ENCODE measurements at places on chromosomes 6 and 20.
A peak's percentile ranks its signal among the peaks of the same experiment; 100 is the strongest.

GRCh38 chr6:155186052-155186658 is 77.7 kb upstream of the CLDN20 start:
- DNase-seq, result no peak

GRCh38 chr6:44628347-44628746 is 240.8 kb downstream of the CDC5L start:
- DNase-seq, result no peak

- DNase-seq, result no peak
Measured at GRCh38 chr6:3960754-3961361, 111.7 kb downstream of the FAM50B start.

DNA sequence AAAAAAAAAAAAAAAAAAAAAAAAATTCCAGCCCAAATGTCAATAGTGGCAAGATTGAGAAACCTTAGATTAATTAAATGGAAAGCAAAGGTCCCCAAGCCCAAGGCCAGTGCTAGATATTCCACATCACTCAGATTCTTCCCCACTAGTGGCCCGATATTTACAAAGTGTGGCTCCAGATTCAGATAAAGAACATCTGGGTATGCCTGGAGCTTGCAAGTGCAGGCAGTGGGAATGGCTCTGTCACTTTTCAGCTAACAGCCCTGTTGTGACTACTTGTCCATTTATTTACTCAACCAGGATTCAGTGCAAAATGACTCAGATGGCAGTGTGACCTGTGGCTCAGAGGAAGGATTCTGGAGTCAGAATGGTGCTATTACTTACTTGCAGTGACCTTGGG is 8.2 kb upstream of the KCNB1 start:
- no peak for DNase-seq

DNA sequence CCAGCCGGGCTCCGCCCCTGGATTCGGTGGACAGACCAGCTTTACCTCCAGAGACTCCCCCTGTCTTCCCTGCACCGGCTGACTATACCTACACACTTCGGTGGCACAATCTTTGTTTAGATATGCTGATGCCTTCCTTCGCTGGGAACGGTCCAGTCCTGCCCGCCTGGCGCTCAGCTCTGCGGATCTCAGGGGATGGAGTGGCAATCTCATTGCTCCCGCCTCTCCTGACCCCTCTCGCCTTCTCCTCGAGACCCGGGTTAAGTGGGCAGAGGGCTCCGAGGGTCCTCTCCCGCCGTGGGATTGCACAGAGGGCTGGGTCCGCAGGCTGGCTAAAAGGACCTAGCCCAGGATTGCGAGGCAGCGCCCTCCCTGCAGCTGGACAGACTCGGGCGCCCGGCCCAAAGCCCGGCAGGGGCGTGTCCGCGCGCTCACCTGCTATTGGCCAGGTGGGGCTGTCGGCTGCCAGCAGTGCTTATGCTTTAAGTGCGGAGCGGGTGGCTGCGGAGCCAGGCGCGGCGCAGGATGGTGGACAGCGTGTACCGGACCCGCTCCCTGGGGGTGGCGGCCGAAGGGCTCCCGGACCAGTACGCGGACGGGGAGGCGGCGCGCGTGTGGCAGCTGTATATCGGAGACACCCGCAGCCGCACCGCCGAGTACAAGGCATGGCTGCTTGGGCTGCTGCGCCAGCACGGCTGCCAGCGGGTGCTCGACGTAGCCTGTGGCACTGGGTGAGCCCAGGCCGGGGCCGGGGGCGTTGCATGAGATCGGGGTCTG is at the start of gene GNMT:
Gene GNMT, plus strand, starts transcription at position 512 of the 777 bp plus-strand sequence. Its CDS starts 14 bp downstream, at position 526.
- peak; percentile 84 for DNase-seq

GRCh38 chr6:112909781-112910180 is 562.7 kb downstream of the RFPL4B start:
- DNase-seq, result no peak

DNA sequence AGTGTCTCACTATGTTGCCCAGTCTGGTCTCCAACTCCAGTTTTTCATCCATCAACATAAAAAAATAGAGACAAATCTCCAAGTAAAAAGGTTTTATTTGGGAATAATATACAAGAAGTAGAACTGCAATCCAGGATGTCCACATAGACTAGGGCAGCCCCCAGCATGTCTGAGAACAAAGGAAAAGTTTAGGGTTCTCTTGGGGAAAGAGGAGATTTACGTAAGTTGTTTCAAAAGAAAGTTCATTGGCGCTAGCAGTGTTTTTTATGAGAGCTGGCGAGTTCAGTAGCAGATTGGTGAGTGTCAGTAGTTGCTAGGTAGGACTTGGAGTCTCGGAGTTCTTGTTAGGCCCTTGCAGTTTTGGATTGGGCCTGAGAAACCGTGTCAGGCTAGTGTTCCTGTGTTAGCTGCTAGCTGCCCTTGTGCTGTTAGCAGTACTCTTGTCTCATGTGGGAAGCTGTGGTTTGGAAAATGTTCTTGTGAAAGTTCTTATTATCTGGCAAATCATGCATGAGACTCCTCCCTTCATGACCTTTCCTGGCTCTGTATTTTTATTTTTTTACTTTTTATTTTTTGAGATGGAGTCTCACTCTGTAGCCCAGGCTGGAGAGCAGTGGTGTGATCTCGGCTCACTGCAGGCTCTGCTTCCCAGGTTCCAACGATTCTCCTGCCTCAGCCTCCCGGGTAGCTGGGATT is 24.7 kb downstream of the TTLL9 start:
- DNase-seq, result peak; percentile 47

- no peak for DNase-seq
Measured at GRCh38 chr6:36622901-36623546, 28.9 kb downstream of the SRSF3 start.

- DNase-seq, result no peak
Measured at GRCh38 chr20:20461551-20461950, 93.6 kb downstream of the INSM1 start.

GRCh38 chr20:57048027-57048869 is 218.2 kb downstream of the BMP7 start:
- peak; percentile 10 for DNase-seq

- no peak for DNase-seq
Measured at GRCh38 chr6:114051031-114051430, 80.1 kb upstream of the HDAC2 start.

GRCh38 chr6:142255785-142256184 is 46.0 kb upstream of the ADGRG6 start:
- no peak for DNase-seq

DNA sequence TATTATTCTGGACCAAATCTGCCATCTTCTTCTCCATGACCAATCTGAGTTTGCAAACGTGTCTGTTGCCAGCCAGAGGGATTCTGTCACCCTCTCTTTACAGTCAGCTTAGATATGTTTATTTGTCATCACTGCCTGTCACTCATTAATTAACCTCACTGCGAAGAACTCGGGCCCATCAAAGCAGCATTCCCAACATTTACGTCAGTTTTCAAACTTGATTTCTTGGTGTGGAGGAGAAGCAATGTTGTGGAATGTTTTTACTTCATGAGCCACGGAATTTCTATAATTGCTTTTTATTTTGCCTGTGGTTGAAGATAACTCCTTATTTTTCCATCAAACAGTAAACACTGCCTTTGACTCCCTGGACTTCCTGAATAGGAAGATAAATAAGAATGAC is 91.8 kb upstream of the CNKSR3 start:
- DNase-seq, result no peak

- peak; percentile 71 for DNase-seq
Measured at GRCh38 chr6:158630938-158631616, 13.5 kb downstream of the DYNLT1 start.

DNA sequence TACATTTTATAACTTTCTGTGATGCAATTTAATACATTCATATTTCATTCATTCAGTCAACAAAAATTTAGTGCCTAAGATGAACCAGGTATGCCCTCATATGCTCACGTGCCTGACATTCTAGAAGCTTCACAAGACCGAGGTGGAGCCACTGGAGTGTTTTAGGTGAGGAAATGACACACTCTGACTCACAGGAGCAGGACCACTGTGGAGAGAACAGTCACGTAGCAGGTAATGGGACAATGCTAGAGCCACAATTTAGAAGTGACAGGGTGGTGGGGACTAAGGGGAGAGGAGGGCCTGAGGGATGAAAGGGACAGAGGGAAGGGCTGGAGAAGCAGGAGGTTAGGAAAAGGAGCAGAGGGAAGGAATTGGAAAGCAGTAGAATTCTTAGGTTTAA is 17.6 kb upstream of the HLA-A start:
- no peak for DNase-seq

DNA sequence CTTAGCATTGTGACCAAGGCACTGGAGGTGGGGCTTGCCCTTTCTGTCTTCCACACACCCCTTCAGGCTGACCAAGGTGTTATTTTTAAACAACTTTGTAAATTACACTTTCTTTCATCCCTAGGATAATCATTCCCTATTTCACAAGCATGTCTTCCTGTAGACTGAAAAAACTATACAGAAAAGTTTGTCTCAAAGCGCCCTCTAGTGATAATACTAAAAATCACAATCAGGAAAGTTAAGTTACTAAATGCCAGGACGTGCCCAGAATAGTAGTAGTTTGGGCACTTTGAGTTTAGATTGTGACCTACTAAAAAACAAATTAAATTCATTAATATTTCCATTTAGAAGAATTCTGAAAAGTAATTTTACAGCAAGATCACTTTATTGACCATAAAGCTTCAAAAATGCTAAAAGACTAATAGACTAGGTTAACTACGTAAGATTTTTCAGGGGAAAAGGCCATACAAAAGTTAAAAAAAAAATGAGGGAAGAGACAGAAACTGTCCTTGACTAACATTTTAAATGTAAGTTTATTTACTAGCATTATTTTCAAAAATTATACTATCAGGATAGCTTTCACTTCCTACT is 123.3 kb upstream of the DUSP22 start:
- DNase-seq, result no peak

- peak; percentile 79 for DNase-seq
Measured at GRCh38 chr20:40286975-40287531, 402.0 kb downstream of the MAFB start.

DNA sequence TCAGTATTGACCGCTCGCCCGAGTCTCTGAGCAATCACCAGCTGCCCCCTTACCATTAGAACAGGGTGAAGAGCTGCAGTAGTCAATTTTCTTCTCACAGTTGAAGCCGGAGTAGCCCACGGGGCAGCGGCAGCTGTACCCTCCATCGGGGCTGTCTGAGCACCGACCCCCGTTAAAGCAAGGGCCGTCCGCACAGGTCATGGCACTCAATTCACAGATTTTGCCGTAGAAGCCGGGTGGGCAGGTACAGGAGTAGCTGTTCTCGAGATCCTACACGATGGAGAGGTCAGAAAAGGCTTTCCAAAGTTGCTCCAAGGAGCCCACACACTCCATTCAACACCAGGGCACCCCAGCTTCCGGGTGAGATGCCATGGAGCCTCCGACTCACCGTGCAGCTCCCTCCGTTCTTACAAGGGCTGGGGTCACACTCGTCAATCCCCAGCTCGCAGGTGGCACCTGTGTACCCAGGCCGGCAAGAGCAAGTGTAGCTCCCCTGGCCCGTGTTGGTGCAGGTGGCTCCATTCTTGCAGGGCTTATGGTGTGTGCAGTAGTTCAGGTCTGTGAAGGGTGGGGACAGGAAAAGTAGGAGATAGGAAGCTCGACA is 5.9 kb downstream of the DLL1 start:
- no peak for DNase-seq

GRCh38 chr6:1940381-1940780 is 305.0 kb downstream of the GMDS start:
- DNase-seq, result no peak

DNA sequence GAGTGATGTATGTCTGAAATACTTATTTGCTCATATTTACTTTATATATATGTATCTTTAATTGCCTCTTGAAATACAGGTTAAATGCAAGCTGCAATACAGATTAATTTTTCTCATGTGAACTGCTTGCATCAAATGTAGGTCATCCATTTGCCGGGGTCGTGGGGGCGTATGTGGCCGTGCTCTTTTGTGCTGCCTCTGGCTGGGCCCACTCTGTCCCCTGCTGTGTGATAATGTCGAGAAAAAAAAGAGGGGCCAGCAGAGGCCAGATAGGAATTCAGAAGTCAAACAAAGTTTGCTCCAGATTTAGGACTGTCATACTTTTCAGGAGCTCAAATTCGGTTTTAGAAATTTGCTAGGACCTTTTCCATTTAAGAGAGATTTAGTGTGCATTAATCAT is 459.6 kb upstream of the SOX4 start:
- DNase-seq, result no peak

- no peak for DNase-seq
Measured at GRCh38 chr6:146071781-146072180, 42.9 kb downstream of the GRM1 start.

GRCh38 chr20:50130356-50130723 is 17.4 kb upstream of the UBE2V1 start:
- no peak for DNase-seq

GRCh38 chr20:41178904-41179432 is 41.6 kb downstream of the PLCG1 start:
- DNase-seq, result no peak

GRCh38 chr20:32969356-32970114 is 34.7 kb downstream of the SUN5 start:
- no peak for DNase-seq

DNA sequence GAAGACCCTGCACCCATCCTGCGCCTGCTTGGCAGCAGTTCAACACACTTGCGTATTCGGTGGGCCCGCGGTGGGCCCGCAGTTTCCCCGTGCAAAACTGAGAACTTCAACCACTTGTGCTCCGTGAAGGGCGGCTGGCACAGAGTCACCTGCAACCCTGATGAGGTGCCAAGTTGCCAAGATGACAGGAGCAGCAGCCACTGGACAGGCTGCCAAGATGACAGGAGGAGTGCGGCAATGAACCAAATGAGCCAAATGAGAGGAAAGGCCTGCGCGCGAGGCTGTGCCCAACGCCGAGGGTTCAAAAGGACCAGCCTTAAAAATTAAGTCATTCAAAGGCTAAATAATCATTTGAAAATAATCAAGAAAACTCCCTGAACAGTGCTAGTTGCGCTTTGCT is 20.1 kb downstream of the DIDO1 start:
- no peak for DNase-seq

DNA sequence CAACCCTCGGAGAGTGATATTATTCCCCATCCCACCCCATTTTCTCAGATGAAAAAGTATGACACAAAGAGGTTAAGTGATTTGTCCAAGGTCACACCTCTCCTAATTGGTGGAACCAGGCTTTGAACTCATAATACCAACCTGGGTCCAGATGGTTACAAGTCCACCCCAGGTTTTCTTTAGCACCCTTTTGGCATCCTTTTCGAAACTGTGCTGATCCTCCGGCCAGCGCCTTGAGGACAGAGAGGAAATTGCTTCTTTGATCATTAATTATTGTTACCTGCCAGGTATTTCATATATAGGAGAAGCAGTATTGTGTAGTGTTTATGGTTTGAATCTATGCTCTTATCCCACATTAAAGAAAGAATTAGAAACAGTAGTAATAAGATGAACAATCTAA is 29.3 kb upstream of the PDYN start:
- no peak for DNase-seq

DNA sequence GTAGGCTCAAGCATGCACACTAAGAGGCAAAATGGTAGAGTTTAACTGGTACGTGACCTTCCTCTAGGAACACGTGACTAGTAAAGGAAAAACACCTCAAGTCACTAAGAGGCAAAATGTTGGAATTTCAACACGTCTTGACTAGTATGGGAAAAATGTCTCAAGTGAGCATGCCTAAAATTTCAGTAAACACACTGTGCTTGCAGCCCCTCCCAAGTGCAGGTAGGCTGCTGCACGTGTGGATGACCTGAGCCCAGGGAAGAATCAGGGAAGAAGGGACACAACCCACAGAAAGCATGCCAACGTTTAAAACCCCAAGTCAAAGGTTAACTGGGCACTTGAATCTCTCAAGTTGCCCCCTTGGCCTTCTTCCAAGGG is 162.2 kb downstream of the TENT5A start:
- no peak for DNase-seq

GRCh38 chr6:25302151-25302550 is 23.0 kb downstream of the CARMIL1 start:
- no peak for DNase-seq

All from left colon (tissue), 2 donors.